CD4-positive, alpha-beta T cell treated with Interleukin-6 at 100 ng/mL for 8 hours (primary cell): ENCODE measurements at places on chromosomes 12 and 14.
A peak's percentile ranks its signal among the peaks of the same experiment; 100 is the strongest.

- DNase-seq: no peak
Measured at GRCh38 chr12:50309950-50310349, 26.6 kb upstream of the LIMA1 start.

GRCh38 chr12:24770821-24771220 lies 178.1 kb downstream of the BCAT1 start:
- DNase-seq: no peak

DNA sequence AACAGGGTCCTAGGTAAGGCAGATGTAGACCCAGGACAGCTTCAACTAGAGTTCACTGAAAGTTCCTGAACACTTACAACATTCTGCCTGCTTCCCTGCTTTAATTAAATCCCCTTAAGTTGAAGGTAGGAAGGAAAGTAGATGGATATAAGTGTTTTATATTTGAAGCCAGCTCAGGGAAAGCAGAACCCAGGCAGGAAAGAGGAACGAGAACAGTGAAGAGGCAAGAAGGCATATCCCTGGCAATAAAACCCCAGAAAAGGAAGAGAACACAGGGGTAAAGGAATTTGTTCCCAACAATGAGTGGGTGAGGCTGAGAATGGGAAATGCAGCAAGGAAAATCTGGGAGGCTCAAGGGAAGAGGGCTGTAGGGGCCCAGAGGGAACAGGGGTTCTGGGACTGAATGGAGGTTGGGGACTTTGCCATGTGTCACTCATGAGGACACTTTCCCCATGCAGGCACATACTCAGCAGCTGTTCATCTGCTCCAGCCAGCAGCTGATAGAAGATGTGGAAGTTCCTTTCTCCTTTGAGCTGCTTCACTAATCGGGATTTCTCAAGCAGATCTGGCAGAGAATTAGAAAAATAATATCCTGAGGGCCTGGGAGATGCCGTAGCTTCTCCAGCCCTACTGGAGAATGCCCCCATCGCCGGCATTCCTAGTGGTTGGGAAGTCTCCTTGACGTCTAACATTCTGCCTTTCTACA lies 3.7 kb downstream of the MYO1A start:
- no peak for DNase-seq

DNA sequence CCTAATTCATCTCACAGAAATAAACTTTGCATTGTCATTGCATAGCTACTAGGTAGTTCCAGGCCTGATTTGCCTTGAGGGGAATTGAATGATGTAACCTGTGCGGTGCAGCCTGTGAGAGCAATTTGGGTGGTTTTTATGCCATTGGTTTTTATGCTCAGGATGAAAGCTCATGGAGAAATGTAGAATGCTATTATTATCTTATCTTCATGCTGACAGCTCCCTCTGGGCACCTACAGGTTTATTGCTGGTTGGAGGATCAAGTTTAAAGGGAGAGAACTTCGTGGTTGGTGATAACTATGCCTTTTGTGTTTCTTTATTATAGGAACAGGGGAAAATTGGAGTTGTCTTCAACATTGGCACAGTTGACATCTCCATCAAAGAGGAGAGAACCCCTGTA lies 547.9 kb downstream of the DIO2 start:
- no peak for DNase-seq

- DNase-seq: no peak
Measured at GRCh38 chr14:30706704-30707103, 84.6 kb downstream of the SCFD1 start.

DNA sequence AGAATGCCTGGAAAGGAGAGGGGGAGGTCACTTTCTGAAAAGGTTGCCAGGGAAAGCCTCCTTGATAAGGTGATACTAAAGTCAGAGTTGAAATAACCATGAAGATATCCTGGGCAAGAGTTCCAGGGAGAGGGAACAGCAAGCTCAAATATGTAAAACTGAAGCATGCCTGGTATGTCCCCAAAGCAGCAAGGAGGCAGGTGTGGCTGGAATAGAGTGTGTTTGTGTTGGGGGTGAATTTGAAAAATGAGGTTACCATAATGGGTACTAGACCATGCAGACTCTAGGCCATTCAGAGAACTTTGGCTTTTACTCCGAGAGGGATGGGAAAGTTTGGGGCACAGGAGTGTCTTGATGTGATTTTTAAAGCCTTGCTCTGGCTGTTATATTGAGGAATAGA lies 66.7 kb upstream of the PTCSC3 start:
- no peak for DNase-seq

GRCh38 chr12:14826491-14826890 lies 12.5 kb upstream of the SMCO3 start:
- no peak for DNase-seq

- DNase-seq: no peak
Measured at GRCh38 chr12:29238822-29239291, 89.8 kb downstream of the FAR2 start.

DNA sequence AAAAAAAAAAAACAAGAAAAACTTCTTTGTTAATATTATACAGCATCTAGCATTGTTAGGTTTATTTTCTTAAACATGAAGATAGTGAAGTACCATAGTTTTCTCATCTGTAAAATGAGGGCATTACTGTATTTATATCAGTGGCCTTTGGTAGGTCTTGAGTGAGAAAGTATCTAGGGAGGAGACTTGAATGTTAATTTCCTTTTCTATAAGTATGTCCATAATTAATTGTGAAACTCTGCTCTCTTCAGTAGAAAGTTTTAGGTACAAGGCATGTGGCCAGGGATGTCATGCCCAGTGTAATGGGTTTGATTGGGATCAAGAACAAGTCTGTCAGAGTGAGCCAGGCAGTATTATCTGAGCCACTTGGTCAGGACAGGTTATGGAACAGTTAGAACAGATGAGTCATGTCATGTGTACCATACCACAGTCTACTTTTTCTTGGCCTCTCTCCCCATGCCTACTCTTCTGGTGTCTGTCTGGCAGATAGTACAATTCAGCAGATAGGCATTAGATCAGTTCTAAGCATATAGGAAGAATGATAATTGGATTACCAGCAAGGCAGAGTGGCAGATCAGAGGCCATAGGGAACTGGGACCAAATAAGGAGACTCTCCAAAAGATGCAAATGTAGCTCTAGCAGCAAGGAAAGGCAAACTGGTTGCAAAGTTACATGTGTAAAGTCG lies 30.4 kb downstream of the FBXO34 start:
- DNase-seq: no peak

GRCh38 chr12:92928421-92928961 lies 604 bp downstream of the EEA1 start:
- peak; percentile 15 for DNase-seq

- DNase-seq: no peak
Measured at GRCh38 chr12:6069437-6070093, 54.9 kb downstream of the VWF start.

GRCh38 chr14:92939699-92940098 lies 16.7 kb downstream of the CHGA start:
- DNase-seq: no peak

DNA sequence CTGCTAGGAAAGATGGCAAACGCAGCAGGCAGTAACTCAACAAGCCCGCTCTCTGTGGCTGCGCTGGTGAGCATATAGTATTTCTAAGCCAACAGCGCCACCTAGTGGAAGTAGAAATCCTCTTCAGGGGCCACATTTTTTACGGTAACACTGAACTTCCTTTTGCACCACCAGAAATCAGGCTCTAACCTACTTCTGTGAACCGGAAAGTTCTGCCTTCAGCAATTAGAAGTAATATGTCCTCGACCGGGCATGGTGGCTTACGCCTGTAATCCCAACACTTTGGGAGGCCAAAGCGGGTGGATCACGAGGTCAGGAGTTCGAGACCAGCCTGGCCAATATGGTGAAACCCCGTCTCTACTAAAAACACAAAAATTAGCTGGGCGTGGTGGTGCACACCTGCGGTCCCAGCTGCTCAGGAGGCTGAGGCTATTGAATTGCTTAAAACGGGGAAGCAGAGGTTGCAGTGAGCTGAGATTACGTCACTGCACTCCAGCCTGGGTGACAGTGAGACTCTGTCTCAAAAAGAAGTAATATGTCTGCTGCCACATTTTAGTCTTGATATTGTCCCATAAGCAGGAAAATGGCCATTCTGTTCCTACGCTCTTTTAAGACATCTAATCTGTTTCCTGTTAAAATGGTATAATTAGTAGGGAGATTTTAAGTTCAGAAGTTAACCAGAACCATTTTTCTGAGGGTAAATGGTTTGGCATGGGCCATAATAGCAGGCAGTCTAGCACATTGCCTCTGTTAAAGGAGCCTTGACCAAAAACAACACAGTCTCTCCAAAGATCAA lies 26.8 kb downstream of the APOBEC1 start:
- DNase-seq: peak; percentile 88

DNA sequence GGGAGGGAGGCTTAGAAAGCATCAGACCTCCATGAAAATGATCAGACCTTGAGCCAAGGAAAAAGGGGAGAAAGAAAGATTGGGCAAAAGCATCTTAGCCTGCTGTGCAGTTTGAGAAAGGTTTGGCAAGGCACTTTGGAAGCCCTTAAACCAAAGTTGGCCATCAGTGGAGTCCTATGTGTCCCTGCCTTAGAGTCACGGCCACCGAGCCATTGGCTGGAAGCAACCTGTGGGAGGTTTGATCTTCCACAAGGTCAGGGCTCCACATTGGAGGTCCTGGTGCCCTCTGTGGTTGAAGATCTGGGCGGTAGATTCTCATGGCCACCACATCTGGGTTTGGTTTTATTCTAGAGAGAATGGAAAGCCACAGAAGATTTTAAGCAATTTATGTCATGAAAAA lies 44.4 kb downstream of the SRRM4 start:
- DNase-seq: no peak

- no peak for DNase-seq
Measured at GRCh38 chr12:64691795-64692583, 67.2 kb downstream of the GNS start.

GRCh38 chr12:116534311-116535121 lies 24.7 kb upstream of the MAP1LC3B2 start:
- DNase-seq: no peak

DNA sequence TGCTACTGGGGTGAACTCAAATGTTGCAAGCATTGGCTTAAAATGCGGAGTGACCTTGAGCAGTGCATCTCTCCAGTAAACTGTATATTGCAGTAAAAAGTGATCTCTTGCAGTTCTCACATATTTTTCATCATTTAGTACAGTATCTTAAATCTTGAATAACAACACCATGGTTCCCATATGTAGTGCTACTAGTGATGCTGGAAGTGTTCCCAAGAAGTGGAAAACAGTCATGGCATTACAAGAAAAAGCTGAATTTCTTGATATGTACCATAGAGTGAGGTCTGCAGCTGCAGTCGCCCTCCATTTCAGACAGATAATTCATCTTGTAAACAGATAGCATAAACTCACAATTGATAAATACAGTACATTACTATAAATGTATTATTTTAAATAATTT lies 42.9 kb upstream of the TSPAN8 start:
- DNase-seq: no peak

- DNase-seq: peak; percentile 72
Measured at GRCh38 chr14:73771848-73772638, 57.9 kb upstream of the PNMA1 start.

DNA sequence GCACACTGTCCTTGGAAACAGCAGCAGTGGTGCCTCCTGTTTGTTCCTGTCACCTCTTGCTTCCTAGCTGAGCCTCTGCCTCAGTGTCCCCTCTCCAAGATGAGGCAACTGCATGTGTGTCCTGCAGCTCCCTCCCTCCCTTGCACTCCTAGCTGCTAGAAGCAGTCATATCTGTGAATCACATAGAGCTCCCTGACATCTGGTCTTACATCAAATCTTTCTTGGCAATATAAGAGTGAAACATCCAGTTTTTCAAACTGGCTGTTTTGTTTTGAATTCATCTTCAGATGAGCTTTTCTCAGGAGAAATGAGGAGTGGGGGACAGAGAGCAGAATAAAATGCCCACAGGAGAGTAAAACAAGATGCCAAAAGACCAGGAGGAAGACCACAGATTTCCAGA lies 103.7 kb downstream of the VCPKMT start:
- DNase-seq: no peak

GRCh38 chr12:116427200-116427930 lies 131.8 kb upstream of the MAP1LC3B2 start:
- no peak for DNase-seq

- no peak for DNase-seq
Measured at GRCh38 chr14:93619176-93619793, 169.0 kb downstream of the PRIMA1 start.

DNA sequence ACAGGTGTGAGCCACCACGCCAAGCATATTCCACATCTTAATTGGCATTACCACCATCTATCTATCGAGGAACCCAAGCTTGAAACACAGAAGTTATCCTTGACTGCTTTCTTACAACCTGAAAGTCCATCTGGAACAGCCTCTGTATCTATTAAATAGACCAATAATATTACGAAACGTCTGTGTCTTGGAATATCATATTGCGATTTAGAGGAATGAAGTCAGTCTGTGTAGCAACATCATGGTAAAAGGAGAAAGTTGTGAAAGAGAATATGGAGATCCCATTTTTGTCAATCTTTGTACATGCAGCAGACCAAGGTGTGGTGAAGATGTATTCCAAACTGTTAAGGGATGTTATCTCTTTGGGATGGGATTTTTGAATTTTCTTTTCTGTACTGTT lies 25.8 kb upstream of the MAX start:
- no peak for DNase-seq

GRCh38 chr12:122449317-122449716 lies 26.8 kb upstream of the CLIP1 start:
- DNase-seq: no peak
